AML-193 (cell line): ENCODE measurements at places on chromosomes 16 and 17.

GRCh38 chr16:13912891-13913290 lies 7.1 kb upstream of the ERCC4 start:
- DNase-seq = no peak

GRCh38 chr17:61878984-61879612 lies 15.8 kb upstream of the BRIP1 start:
- no peak for DNase-seq

DNA sequence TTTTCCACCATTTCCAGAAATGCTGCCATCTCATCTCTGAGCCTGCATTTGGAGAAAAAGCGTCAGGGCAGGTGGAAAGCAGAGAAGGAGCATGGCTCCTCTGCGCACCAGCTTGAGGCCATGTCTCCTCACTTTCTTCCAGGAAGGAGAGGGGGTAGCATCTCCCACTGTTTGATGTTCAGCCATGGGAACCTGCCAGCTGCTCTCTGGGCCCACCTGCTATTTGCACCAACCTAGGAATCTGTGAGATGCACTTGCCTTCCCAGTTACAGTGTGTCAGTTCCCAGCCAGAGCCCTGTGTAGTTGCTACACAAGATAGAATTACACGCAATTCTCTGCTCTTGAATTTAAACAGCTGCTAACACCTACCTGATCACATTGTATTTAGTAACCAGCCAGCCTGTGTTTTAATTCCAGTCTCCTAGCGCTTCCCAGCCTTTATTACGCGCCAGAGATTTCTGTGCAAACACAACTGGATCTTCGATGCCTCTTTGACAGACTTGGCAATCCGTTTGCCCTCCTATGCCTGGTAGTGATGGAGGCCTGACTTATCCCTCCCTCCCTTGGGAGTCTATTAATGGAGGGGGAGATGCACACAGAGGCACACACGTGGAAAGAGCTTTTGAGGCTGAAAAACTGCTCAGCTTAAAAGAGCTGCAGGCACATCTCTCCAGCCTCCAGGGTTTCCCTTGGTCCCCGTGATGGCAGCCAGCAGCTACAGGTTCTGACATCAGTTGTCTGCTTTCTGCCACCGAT lies 98.1 kb upstream of the SEC14L1 start:
- DNase-seq = no peak

- DNase-seq = no peak
Observed at GRCh38 chr16:86751076-86752030, 173.0 kb downstream of the FOXL1 start.

GRCh38 chr17:69654981-69655855 lies 240.7 kb downstream of the MAP2K6 start:
- DNase-seq = no peak

DNA sequence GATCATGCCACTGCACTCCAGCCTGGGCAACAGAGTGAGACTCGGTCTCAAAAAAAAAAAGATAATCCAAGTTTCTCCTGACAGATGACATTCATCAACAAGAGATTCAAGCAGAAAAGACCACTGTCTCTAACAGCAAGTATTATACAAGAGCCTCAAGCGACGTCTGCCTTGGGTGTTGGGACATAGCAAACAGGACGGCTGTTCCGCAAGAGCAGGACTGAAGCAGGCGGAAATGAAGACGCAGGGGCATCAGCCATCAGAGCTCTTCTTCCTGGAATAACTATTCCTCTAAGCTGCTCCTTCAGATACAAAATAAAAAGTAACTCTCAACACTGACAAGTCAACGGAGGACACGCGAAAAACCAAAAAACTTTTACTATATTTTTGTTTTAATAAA lies 54.0 kb downstream of the ANKRD11 start:
- no peak for DNase-seq

DNA sequence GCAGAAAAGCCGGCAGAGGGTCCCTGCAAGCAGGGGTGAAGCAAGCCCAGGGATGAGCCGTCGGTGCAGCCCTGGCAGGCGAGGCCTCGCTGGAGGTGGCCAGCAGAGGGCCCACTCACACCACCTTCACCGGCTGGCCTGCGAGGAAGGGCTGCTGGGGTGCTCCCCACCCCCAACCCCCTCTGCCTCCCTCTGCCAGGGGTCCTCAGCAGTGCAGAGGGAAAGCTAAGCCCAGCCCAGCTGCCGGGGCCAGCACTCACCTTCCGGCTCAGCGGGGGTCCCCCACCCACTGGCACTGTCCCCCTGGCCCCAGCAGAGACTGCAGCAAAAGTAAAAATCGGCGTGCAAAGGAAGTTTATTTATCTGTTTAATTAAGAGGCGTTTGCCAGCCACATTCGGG lies 113.4 kb downstream of the ENGASE start:
- DNase-seq = no peak

GRCh38 chr17:74325743-74326379 lies at the start of gene KIF19:
Gene KIF19, plus strand, starts transcription at chr17:74326226. Its CDS starts 124 bp downstream, at chr17:74326350.
- no peak for DNase-seq
